H9 (cell line): ENCODE measurements at places on chromosomes 1 and 21. TPM values are rescaled to one million over a fixed set of nuclear protein-coding genes. Genes with fewer than 3 reads are reported as not detected.

DNA sequence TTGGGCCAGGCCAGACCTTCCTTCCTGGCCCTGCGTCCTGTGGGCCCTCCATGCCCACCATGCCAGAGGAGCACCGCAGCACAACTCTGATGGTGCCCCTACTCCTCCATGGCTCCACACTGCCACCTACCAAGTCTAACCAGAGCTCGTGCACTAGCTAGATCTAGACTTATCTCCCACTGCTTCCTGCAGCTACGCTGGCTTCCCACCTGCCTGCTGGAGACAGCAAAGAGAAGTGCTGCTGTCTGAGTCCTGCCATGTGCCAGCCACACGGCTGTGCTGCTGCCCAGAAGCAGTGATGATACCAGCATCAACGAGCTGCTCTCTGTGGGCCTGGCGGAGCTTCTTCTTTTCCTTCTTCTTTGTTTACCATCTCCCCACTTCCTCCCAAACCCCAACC, 4.5 kb downstream of the GUCA2B start:
- no peak for DNase-seq

GRCh38 chr1:184889166-184889565, 85.1 kb downstream of the NIBAN1 start:
- DNase-seq, result no peak

GRCh38 chr1:40936931-40937339, 42.6 kb upstream of the CTPS1 start:
- DNase-seq, result no peak

GRCh38 chr1:147492207-147492606, 49.1 kb upstream of the BCL9 start:
- DNase-seq, result no peak

DNA sequence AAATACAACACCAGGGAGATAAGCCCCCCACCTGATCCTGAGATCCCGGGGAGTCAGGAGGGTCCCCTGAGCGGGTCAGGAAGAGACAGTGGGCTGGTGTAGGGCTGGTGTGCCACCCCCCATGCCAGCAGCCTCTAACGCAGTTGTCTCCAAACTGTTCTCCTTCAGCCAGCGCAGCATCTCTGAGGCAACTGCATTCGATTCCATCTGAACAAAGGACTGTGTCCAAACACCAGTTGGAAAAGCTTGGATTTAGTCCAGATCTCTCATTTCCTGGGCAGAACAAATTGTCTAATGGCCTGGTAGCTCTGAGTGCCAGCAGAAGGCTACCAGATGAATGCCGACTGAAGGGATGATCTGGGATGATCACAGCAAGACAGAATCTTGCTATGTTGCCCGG, 44.1 kb upstream of the EIF4G3 start:
- no peak for DNase-seq

DNA sequence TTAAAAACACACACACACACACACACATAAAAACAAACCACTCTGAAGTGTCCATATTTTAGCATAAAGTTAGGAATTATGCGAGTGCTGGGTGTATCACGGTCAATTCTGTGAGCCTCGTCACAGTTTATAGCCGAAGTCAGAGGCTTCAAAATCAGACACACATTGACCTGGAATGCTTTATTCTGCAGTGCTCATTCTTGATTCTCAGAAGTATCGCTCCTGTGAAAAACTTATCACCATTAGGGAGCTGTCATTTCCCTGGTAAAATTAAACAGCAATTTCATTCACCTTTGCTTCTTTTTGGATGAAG, 8.7 kb upstream of the IRF2BP2 start:
- no peak for DNase-seq

OBSCN gene
- total RNA-seq, result 30.8 and 33.3 TPM in 2 replicates

DNA sequence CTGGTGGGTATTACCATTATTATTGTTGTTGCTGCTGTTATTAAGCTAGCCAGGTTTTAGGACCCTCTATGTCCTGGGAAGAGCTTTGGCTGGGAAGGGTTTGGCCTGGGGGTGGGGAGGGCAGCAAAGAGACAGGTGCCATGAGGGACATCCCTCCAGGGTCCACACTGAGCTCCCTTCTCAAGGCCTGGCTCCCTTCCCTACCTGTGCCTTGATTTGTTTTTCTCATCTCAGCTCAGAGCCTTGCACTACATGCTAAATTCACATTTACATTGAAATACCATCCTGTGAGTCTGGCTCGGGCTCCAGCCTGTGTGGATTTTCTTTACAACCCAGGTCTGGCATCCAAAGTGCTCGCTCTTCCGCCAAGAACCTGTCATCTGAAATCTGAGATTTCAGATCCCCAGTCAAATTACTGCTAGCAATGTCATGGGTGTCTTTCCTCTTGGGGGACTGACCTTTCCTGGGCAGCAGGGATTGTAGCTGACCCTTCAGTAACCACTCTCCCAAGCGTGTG, 536.3 kb downstream of the PTPRU start:
- DNase-seq, result no peak
